Lung microvascular endothelial cell (primary cell): ENCODE measurements at places on chromosomes 6 and 20. TPM values are rescaled to one million over a fixed set of nuclear protein-coding genes. Genes with fewer than 3 reads are reported as not detected.

Gene HSPA1L
- total RNA-seq: 0.87 and 1.8 TPM in 2 replicates

Gene SLC26A8
- total RNA-seq: not detected in 2 replicates

Gene OLIG3
- total RNA-seq: not detected in 2 replicates

Gene UST
- under 0.01 TPM in 2 replicates for total RNA-seq
